Immature natural killer cell (primary cell): ENCODE measurements at places on chromosomes 3 and 15.

DNA sequence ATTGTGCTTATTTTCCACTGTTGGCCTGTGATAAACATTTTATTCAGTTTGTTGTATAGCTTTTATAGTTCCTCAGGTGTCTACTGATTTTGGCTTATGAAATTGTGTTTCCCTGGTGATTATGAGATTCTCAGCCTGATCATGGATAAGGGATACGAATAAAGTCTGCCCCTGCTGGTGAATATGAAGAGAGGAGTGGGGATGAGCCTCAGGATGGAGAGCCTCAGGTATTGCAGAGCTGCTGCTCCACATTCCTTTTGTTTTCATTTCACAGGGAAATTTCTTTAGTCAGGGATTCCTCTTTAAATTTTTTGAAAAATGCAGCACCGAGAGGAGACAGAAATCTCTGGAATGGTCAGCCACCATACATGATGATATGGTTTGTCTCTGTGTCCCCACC, 14.7 kb upstream of the RAB6B start:
- no peak for DNase-seq

- no peak for DNase-seq
Measured at GRCh38 chr3:187941135-187941847, 196.0 kb upstream of the BCL6 start.

- no peak for DNase-seq
Measured at GRCh38 chr3:126415661-126416591, 21.2 kb downstream of the CFAP100 start.

DNA sequence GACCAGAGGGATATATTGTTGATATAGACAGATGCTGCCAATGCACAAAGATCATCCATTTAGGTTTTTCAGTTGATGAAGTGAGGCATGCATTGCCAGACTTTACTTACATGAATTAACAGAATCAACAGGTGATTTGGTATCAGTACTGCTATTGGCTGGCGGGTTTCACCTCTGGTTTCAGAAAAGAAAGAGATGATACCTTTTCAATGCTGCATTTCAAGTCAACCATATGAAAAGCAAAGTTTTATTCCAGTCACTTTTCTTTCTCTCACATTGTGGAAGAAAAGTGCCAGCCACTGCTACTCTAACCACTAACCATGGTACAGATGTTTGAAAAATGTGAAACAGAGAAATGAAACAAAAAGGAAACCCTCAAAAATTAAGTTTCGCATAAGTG, 289.1 kb downstream of the TIGIT start:
- DNase-seq = no peak

DNA sequence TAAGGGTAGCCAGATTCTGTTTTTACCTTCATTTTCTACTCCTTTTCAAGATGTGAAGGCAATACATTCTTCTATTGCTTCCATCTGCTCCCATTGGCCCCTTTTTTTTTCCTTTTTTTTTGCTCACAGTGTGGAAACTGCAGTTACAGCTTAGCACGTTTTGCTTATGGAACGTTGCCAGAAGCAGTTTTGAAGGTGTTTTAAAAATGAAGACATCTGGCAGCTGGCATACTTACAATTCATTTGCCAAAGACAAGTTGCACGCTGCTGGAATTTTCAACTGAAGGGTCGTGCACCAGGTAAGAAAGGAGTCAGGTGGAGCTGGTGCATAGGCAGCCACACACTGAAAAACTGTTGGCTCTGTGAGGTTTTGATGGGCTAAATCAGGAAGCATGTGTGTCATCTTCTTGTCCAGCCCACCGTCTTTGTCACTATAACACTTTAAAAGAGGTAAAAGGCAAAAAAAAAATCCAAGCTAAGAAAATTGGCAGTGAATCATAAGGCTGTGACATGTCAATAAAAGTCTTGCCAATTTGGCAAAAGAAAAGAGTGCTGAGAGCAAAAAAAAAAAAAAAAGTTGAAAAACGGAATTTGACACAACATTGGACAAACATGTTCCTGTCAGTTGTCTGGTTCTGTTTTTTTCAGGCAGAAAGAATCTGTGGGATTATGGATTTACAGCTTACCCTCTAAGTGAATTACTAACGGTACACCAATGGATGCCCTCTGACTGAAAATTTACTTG, 225.4 kb upstream of the SOX2 start:
- no peak for DNase-seq

- DNase-seq = no peak
Measured at GRCh38 chr15:40878785-40879184, 4.8 kb upstream of the RHOV start.

DNA sequence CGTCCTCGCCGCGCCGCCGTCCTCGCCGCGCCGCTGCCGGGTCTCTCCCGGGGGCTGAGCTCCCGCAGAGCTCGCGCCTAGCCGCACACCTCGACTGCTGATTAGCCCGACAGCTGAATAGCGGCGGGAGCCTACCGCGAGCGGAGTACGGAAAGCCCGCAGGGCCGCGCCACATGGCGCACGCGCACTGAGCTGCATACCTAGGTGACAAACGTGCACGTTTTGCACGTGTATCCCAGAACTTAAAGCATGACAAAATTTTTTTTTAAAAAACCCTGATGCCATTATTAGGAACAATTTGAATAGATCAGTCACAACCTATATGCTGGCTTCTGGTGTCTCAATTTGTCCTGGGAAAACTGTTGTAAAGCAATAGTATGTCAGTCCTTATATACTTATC, at the start of gene GOLGA8A:
Gene GOLGA8A, minus strand, starts transcription at position 122 of the 400 bp plus-strand sequence. CDS start 48,117 bp downstream, outside the sequence.
- DNase-seq = peak; percentile 76

DNA sequence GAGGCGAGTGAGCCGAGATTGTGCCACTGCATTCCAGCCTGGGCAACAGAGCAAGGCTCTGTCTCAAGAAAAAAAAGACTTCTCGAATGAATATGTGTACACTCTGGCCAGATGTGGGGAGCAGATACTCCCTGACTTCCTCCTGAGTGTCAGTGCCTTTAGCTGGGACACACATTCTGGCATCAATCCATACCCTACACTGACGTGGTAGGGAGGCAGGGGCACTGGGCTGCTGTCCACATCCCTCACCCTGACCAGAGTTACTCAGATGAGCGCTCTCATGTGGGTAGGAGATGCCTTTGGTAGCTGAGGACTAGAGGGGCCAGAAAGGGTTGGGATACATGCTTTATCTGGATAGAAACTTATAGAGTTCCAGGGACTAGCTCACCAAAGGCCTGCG, 15.6 kb downstream of the LIMD1 start:
- no peak for DNase-seq

GRCh38 chr3:165919284-165919683, 82.1 kb upstream of the BCHE start:
- DNase-seq = no peak

- DNase-seq = no peak
Measured at GRCh38 chr3:178320456-178321351, 215.5 kb upstream of the KCNMB2 start.

DNA sequence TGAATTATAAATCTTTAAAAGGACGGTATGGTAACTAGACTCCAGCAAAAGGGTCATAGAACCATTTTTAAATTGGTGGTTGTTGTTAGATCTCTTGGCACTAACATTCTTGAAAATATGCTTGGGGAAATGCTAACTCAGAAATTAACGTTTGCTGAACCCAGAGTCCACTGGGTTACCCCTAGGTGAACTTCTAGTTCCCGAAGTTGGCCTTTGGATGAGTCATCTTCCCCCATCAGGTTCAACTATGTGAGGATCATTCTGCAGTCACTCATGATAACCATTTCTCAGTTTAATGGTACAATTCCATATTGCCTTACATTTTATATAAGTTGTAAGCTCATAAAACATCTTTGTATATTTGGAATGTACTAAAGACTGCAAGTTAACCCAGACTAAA, 204.7 kb downstream of the THSD4 start:
- DNase-seq = no peak

DNA sequence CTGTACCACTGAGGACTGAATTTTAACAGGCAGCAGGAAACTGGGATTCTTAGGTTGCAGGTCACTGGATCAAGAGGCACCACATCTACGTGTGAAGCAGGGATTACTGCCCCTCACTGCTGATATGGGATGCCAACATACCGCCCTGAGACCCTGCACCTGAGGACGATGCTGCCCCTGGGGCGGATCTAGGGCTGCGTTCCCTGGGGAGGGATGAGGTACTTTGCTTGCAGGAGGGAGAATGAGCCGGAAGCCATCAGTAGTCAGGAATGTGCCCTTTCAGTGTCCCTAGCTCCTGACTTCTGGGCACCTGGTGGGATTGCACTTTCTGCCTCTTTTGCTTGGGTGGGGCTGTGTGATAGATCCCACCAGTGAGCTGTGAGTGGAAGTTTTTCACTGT, 122.8 kb downstream of the RPLP1 start:
- no peak for DNase-seq

DNA sequence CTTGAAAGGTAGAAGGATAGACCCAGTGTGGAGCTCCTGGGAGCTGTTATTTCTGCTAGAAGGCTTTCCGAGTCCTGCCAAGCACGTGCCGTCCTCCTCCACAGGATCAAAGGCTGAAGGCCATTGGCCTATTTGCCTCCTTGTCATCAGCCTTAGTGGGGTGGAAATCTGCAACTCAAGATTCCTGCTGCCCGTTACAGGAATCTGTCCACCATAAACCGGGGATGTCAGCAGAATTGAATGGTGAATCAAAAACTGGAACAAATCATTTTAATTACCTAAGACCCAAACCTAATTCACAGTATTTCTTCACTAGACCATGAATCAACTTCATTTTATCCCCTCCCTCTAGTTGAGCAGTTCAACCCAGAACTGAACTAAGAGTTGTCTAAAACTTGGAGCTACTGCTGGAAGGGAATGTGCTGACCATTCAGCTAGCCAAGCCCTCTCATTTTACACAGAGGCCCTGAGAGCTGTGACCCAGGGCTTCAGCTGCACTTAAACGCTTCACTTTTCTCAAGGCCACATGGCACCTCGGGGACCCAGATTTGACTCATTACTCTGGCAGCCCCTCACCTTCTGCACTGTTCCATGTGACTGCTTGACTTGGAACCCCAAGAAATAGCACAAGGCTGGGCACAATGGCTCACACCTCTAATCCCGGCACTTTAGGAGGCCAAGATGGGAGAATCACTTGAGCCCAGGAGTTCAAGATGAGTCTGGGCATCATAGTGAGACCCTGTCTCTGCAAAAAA, 36.8 kb upstream of the KIF23 start:
- no peak for DNase-seq

- peak; percentile 50 for DNase-seq
Measured at GRCh38 chr3:11335056-11335608, 62.9 kb downstream of the ATG7 start.

GRCh38 chr3:120506828-120507774, 56.3 kb upstream of the FSTL1 start:
- no peak for DNase-seq

GRCh38 chr3:51535146-51536019, 3.1 kb upstream of the RAD54L2 start:
- no peak for DNase-seq

DNA sequence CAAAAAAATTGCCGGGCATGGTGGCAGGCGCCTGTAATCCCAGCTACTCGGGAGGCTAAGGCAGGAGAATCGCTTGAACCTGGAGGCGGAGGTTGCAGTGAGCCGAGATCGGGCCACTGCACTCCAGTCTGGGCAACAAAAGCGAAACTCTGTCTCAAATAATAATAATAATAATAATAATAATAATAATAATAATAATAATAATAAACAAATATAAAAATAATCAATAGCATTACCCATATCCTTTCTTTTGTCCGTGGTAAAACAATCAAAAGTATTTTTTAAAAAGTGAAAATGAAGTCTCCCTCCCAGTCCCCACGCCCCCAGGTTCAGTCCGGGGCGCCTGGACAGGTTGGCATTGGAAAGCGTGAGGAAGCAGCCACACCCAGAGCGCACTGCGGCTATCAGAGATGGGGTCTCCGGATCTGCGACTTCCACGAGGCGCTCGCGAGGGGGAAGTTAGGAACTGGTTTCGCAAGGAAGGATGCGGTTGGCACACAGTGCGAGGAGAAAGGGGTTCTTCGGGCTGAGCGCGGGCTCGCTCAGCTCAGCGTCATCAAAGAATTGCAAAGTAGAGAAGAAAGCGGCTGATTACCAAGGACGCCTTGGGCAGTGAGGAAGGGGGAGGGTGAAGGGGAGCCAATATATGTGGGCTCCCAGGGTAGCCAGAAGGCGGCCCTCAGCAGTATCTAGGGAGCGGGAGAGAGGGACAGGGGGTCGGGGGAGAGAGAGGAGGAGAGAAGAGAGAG, 69.5 kb upstream of the EPHB3 start:
- no peak for DNase-seq

DNA sequence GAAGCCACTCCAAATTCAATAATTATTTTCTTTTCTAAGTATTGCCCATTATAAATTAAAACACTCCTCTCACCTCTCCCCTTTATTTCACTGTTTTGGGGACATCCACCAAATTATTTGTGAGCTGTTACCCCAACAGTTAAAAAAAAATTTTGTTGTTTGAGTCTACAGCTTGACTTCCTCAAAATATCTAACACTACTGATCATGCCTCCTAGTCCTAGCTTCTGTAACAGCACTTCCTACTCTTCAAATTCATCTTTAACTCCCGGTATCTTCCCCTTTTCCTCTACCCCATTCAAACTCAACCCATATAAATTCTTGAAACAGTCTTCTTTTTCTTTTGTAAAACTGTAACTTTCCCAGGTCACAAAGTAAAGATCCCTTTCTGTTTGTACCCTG, 15.9 kb downstream of the PARL start:
- DNase-seq = no peak

GRCh38 chr15:23642413-23643044, 5.1 kb downstream of the MAGEL2 start:
- DNase-seq = no peak
